ENCODE measurements at places on chromosomes 6 and 20.

DNA sequence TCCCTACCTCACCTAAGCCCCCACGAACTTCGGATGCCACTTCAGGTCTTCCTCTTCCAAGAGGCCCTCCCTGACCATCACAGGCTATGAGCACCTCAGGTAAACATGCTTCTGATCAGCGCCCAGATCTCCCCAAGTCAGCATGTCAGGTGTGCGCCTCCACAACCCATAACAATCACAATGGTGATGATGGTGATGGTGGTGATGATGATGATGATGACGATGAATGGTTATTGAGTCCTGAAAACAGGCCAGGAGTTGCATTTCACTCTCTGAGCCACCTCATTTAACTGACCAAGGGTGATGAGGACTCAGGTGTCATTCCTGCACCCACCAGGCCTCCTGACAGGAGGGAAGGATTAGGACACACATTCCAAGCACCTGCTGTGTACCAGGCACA, 426.6 kb upstream of the SULF2 start:
- no peak for DNase-seq

DNA sequence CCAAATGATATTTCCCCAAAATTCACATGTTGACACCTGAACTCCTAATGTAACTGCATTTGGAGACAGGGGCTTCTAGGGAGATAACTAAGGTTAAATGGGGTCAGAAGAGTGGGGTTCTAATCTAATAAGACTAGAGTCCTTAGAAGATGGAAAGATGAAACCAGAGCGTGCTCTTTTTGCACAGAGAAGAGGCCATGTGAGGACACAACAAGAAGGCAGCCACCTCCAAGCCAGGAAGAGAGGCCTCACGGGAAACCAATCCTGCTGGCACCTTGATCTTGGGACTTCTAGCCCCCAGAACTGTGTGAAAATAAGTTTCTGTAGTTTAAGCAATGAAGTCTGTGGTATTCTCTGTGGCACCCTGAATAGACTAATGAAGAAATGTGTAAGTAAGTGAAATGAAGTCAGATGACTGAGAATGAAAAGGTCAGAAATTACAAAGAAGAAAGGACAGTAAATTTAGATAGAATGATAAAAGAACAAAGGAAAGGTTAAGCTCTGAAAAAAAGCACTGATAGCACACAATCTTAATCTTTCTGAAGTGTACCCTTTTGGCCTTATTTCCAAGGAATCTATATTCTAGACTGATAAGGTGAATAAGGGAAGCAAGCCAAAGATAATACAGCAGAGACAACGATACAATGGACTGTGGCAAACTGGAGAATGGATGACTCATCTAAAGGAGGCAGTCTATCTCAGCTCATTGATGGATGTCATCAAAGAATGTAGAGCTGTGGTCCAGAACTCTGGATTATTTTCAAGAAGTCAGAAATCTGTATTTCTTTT, 110.4 kb downstream of the MYB start:
- peak; percentile 78 for DNase-seq

- no peak for DNase-seq
Measured at GRCh38 chr20:58708246-58708931, 15.8 kb downstream of the NPEPL1 start.

DNA sequence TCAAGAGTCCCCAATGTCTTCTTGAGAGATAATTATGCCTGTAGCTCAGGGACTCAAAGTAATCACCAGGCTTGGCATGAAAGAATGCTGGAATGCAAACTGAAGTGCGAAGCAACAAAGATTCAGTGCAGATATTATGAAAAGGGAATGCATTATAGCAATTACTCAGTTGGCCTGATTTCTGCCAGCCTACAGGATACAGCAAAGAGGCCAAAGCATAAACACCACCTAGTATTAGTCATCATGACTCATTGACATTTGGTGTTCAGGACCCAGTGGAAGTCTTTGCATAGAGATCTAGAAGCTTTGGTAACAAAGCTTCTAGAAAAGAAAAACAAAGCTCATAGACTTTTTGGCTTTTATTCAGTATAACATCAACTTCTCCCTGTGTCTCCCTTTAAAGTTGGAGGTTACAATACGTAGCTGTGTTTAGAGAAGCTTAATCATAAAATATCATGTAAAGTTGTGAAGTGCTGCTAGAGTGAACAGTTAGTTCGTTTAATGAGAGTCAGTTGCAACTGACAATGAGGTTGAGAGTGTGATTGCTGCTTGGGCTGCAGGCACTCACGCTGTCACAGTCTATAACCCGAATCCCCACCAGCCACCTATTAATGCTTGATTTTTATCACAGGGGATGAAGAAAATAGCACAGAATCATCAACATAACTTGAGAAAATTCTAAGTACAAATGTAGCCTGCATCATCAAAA, 932.7 kb downstream of the TFAP2A start:
- DNase-seq = peak; percentile 92

DNA sequence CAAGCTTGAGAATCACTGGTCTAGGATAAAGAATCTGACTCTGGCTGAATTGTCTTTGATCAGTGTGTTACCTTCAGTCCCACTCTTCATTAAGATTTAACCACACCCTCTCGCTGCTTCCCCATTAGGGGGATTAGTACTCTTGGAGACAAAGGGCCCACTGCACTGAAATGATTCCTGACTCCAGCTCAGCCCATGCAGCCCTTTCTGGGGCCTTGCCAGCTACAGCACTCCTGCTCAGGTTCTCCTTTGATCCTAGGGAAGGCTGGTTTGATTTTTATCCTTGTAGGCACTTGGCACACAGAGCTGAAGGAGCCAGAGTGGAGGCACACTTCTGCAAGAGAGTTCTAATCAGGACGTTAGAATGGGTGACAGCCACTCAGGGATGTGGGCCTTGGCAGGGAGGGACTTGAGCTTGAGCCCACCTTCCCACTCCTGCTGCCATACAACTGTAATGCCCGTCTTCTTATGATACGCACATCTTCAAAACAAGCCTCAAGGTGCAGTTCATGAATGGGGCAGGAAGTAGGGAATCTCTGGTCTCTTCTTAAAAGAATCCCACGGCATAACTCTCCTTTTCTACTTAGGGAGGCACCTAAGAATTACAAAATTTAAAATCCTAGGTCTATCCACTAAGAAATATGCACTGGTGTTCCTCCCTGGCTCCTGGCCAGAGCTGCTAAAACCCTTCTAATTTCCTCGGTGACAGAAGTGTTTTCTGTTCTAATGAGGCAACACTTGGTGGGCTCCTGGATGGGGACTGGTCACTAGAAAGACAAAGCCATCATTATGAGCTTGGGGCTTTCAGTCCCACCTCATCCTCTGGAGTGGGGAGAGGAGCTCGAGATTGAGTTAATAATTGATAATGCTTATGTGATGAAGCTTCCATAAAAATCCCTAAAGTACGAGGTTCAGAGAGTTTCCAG, 1.5 kb upstream of the SLA2 start:
- DNase-seq = no peak

DNA sequence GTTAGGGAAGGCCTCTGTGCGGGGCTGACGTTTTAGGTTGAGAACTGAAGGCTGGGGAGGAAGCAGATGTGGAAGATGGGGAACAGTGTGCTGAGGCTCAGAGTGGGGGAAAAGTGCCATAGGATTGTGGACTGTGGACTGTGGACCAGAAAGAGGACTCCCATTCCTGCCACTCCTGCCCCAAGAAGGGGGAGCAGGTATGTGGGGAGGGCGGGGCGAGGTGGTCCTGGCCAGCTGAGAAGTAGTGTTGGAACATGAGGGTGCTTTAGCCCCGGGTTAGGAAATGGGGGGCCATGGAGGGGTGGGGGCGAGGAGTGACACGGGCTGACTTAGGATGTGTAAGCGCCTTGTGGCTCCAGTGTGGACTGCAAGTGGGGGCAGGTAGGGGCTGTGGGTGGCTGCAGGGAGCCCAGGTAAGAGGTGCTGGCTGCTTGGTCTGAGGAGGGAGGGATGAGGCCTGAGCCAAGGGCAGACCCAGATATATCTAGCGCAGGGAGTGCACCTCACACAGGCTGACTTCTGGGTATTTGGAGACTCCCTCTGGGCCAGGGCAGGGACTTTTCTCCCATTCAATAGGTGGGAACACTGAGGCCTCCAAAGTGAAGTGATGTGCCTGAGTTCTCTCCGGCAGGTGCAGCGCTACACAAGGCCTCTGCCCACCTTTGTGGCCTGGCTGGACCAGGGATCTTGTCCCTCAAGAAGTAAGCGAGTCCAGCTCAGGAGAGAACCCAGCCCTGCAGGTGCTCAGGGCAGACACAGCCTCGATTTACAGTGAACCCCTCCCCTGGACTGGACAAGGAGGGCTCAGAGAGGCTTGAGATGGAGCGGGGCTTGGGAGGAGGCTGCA, 76.6 kb upstream of the TOX2 start:
- no peak for DNase-seq
